ENCODE measurements at places on chromosomes 4 and X. TPM values are rescaled to one million over a fixed set of nuclear protein-coding genes. Genes with fewer than 3 reads are reported as not detected.

Gene SYNPO2
- 0.13 TPM for total RNA-seq

GRCh38 chr4:172489861-172490260 lies 676.7 kb downstream of the GALNTL6 start:
- DNase-seq = no peak

Gene KCTD8
- total RNA-seq = under 0.01 TPM

- peak; percentile 34 for DNase-seq
These were observed 79.5 kb downstream of the AFF1 start for GRCh38 chr4:87014284-87014782.

Gene TSPAN7
- total RNA-seq = 1.1 TPM

DNA sequence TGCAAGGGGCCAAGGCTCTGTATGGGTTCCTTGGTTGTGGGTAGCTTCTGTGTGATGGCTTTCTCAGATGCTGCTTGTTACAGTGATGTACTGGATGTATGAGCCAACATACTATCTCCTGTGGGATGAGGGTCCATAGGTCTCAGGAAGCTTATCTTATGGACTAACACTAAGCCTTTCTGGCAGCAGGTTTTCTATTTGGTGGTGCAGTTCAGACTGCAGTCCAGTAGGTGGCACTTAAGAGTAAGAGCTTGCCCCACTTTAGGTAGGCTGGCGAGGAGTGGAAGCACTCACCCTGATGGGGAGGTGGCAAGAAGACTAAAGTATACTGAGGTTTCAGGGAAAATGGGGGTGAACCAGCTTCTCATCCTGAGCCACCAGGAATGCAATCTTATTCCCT lies 306.7 kb upstream of the MAOA start:
- DNase-seq = peak; percentile 51

Gene UGT2A1
- not detected for total RNA-seq

GRCh38 chr4:14865804-14866203 lies 136.5 kb upstream of the CPEB2 start:
- no peak for DNase-seq

Gene CSAG2
- total RNA-seq = not detected

- DNase-seq = peak; percentile 12
These were observed 125.0 kb downstream of the BMPR1B start for GRCh38 chr4:94882756-94883155.

Gene ZXDA
- 7.7 TPM for total RNA-seq

Gene PAGE1
- not detected for total RNA-seq

Gene FSTL5
- total RNA-seq = not detected

Gene RXFP1
- not detected for total RNA-seq

Gene CCKAR
- total RNA-seq = not detected

Gene ZFP92
- total RNA-seq = 1.3 TPM

DNA sequence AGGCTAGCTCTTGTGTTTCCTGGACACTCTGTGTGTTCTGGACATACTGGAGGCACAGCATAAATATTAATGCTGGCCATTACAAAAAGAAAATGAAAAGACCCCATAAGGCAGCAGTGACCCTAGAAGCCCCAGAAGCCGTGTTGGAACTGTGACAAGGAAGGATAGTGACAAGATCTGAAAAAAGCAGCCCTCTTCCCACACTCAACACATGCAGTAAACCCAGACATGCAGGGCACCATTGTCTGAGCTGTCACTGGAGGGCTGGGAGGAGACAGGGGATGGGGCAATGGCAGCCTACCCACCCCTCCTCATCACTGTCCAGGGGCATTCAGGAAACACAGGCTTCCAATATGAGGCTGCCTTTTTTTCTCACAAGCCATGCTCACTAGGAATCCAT lies 6.5 kb downstream of the TRIM2 start:
- no peak for DNase-seq

DNA sequence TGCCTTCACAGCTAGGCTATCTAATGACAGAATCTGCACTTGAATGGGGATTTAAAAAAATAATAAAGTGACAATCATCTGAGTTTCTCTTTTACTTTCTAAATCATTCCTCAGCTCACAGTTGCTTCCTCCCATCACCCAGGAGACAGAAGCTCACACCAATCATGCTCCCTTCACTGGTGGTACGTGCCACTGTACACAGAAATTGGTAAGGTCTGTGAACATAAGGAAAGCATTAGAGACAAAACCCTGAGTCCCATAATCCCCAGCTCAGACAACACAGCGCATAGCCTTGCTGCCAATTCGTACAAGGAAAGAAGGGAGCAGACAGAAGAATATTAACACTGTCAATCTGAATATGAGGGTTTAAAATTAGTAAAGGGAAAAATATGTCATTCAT lies 133.1 kb downstream of the IDS start:
- no peak for DNase-seq

GRCh38 chrX:132612821-132613564 lies 124.2 kb upstream of the MBNL3 start:
- peak; percentile 19 for DNase-seq

GRCh38 chr4:125741825-125742452 lies 427.2 kb downstream of the FAT4 start:
- peak; percentile 55 for DNase-seq

DNA sequence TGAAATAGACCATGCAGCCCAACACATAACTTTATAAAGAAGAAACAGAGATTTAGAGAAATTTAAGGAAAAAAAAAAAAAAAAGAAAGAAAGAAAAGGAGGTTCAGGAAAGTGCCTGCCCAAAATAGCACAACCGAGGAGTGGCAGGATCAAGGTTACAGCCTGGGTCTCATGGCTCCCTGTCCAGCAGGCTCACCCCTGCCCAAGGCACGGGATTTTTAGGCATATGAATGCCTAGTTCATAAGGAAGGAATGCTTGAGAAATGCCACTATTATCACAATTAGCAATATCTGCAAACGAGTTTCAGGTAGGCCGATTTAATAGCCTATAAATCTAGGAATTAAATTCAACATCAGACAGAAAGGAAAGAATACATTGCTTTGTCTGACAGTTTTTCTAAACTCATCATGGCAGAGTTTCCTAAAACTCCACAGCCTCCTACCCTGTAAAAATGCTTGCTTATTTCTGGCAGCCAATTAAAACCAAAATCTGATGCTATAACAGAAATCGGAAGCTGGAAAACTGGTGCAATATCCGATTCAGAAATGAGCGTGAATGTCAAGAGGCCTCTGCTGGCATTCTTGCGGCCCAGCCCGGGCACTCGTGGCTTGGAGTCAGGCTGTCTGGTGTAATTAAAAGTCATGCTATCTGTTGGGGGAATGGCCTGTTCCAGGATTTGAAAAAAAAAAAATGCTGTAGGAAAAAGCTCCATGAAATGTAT lies 63.5 kb downstream of the GEMIN8 start:
- DNase-seq = no peak

Gene LRCH2
- total RNA-seq = 0.26 TPM

Gene BBS12
- 6.8 TPM for total RNA-seq

Gene TMEM156
- total RNA-seq = 3.4 TPM

Gene HTR2C
- total RNA-seq = not detected

DNA sequence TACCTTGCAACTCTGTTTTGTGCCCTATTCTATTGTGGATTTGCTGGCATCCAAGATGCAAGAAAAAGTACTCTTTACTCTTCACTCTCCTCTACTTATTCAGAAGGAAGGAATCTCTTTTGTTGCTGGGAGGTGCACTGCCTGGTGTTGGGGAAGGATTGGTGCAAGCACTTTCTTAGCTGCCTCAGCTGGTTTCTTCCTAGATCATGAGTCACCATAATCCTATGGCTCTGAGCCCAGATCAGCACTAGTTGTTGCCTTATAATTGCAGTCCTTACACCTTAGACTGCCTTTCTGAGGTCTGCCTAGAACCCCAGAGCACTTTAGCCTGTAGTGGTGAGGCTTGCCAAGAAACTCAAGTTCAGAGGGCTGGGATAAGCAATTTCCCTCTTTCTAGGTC lies 37.0 kb upstream of the CT83 start:
- peak; percentile 85 for DNase-seq

Gene REST
- total RNA-seq = 17.6 TPM

DNA sequence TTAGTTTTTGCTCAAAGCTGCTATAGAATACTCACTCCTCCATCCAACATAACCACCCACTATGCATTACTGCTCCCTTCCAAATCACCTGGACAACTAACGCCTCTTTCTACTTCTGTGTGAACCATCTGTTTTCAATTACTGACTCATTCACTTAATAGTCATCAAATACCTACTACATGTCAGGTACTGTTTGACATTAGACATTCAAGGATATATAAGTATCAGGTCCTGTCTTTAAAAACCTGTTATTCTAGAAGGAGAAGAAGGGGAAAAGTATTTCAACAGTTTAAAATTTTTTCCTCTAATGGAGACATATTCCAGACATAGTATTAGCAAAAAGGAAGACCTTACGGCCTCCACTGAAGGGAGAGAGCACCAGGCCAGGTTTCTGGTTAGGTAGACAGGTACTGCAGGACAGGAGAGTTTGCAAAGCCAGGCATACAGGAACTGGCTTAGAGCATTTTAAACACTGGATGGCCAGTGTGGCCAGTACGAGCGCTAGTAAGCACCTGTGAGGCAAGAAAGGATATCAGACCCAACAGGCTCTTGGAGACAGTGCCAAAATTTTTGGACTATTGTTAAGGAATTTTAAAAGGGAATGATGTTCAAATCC lies 39.0 kb downstream of the SH3RF1 start:
- peak; percentile 96 for DNase-seq

GRCh38 chrX:21369613-21370012 lies 4.6 kb upstream of the CNKSR2 start:
- DNase-seq = no peak

DNA sequence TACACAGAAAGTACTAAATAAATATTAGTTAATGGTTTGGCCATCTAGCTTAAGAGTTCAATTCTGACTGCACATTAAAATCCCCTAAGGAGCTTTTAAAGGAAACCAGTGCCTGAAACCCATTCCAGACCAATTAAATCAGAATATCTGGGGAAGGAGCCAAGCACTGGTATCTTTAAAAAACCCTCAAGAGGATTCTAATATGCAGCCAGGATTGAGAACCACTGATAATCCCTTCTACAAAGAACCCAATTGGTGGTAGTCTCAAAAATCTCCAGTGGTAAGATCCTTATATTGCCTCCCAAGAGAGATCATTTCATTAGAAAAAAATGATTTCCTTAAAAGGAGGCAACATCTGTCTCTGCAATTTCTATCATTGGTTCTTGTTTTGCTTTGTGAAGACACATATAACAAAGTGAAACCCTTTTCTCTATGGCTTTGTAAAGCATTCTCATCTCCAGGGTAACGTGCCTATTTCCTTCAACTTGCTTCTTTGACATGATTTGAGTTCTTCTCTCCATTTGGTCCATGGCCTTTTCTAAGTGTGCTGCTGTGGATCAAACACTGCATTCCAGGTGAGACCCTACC lies 3.5 kb downstream of the GPR34 start:
- no peak for DNase-seq

- DNase-seq = no peak
These were observed 78.4 kb downstream of the GRID2 start for GRCh38 chr4:92382128-92382527.

- peak; percentile 84 for DNase-seq
These were observed 14.7 kb upstream of the GRIA3 start for GRCh38 chrX:123169247-123169901.

DNA sequence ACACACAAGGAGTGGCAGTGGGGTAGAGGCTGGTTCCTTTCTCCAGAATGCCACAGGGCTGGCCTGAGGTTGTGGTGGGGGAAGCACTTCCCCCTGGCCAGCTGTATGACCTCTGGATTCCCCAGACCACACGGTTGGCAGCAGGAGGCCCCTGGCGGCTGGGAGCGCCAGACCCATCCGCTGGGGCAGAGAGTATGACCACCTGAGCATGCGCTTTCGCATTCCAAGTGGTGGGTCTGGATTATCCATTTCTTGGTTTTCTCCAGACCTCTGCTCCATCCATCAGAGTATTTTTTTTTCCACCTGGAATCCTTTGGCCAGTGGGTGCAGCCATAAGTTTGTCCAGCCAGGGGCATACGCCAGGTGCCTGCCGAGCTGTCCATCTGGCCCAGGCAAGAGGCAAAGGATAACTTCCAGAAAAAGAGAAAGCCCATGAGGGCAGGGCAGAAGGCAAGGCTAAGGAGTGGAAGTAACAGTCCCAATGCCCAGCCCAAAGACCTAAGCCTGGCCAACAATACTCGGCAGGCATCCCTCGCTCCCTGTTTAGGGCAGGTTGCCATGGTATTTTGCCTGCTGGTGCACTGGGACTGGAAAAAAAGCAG lies 39.3 kb downstream of the NHSL2 start:
- no peak for DNase-seq

DNA sequence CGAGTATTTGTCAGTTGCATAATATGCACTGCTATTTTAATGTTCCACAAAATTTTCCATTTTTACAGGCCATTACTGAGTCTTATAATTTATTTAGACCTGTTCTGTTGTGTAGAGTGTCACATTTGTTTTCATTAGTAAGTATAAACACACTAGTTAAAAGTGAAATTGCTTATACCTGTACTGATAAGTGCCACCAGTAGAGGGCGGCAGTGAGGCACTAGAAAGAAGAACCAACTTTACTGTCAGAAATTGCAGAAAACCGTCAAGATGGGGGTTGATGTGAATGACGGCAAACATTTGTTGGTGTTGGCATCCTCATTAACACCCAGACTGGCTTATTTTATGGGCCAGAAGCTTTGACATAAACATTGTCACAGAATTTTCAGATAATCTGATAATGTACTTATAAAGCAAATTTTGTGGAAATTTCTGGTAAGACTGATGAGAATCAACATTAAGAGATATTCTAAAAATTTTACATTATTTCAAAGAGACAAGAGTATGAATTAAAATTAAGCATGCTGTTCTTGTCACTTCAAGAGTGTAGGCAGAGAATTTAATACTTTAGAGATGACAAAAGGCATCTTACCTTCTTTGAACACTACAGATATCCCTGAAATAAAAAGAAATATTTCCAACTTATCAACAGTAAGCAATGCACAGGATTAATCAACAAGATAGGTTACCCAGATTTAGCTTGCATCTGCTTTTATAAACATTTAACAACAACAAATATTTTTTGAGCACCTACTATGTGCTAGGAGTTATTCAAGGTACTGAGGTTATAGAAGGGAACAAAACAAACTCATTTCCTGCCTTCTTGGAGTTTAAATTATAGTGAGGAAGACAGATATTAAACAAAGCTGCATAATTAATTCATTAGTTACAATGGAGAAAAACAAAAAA lies 24.9 kb downstream of the ALPK1 start:
- peak; percentile 46 for DNase-seq

DNA sequence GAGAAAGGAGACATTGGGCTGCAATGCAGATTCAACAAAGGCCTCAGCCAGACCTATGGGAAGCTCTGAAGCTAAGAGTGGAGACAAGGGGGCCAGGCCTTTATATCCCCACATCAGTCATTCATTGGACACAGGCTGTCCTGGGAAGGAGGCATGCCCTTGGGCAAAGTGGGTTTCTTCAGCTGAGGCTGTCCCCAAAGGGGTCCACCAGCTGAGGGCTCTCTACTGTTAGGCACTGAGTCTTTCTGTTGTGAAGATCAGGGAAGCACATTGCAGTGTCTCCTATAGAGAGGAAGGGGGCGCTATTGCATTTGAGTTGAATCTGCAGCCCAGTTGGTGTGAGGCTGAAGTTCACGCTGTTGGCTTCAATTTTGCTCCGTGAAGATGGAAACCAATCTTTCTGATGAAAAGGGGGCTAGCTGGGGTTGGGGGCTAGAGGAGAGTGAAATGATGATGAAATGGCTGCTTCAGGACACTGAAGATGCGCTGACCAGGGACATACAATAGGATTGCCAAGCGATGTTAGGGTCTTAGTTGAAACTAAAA lies 48.0 kb downstream of the SLC25A5 start:
- DNase-seq = peak; percentile 44

Gene GALNTL6
- under 0.01 TPM for total RNA-seq

All from bronchial epithelial cell (primary cell).